A549 treated with Mapracorat at 1 μM for 4 hours (cell line): ENCODE measurements at places on chromosomes 13 and 19. TPM values are rescaled to one million over a fixed set of nuclear protein-coding genes. Genes with fewer than 3 reads are reported as not detected.

LILRA5 gene
- total RNA-seq = not detected in 5 replicates

C19orf85 gene
- total RNA-seq = not detected in 5 replicates

ZSWIM9 gene
- 4.9 to 7.0 TPM (median 7.0 TPM) in 5 replicates for total RNA-seq

PPM1N gene
- 7.1 to 10.4 TPM (median 8.1 TPM) in 5 replicates for total RNA-seq
